CD4-positive, alpha-beta memory T cell (primary cell): ENCODE measurements at places on chromosomes 4 and X.

- H3K27me3 ChIP-seq = no peaks in the 10 kb centered on the region
- no peaks in the 10 kb centered on the region for H3K4me1 ChIP-seq
- no peaks in the 10 kb centered on the region for H3K36me3 ChIP-seq
- DNase-seq = no peak
Observed at GRCh38 chr4:66331761-66332160, 661.5 kb upstream of the EPHA5 start.

- no peaks in the 10 kb centered on the region for H3K4me1 ChIP-seq
- no peak overlapping the region for H3K4me3 ChIP-seq
- no peaks in the 10 kb centered on the region for H3K36me3 ChIP-seq
- H3K27ac ChIP-seq = no peak overlapping the region
- no peaks in the 10 kb centered on the region for H3K27me3 ChIP-seq
- no peak for DNase-seq
Observed at GRCh38 chr4:1640190-1640589, 43.9 kb downstream of the FAM53A start.

- no peak overlapping the region for H3K27ac ChIP-seq
- no peaks in the 10 kb centered on the region for H3K36me3 ChIP-seq
- H3K27me3 ChIP-seq = no peaks in the 10 kb centered on the region
- no peak overlapping the region for H3K4me3 ChIP-seq
Observed at GRCh38 chr4:53640576-53641453, 49.5 kb upstream of the LNX1 start.

DNA sequence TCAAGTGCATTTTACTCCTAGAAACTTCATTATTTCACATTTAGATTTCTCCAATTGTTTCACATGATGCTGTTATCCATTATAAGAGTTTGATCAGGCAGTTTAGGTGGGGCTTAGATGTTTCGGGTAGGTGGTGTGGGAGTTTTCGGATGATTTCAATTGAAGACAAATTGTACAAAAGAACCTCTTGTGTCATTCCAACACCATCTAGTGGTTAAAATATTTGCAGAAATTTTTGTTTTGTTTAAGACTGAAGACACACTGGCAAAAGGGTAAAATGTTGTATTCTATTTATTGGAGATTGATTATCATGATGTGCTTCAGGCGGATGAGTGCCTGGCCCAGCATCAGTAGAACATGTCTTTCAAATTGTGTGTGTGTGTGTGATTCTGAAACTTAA is 212.7 kb downstream of the SH3BGRL start:
- no peaks in the 10 kb centered on the region for H3K27me3 ChIP-seq
- DNase-seq = no peak
- H3K4me1 ChIP-seq = no peaks in the 10 kb centered on the region
- H3K27ac ChIP-seq = no peak overlapping the region
- H3K4me3 ChIP-seq = no peak overlapping the region
- H3K36me3 ChIP-seq = no peaks in the 10 kb centered on the region

DNA sequence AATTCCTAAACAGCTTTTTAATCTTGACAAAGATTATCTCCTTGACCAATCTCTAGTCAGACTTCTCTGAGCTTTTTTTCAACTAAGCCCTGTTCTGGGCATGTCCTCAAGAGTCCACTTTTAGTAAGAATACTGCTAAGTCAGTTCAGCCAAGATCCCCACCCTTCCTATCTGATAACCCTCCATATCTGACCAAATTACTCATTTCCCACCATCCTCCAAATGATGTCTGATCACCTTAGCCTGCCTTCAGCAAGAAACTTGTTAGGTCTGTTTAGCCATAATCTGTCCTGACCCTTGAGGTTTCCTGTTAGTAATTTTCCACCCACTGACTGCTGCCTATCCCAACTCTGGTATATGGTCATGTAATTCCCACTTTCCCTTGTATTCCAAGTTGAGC is 65.2 kb downstream of the FAM13A start:
- no peaks in the 10 kb centered on the region for H3K27me3 ChIP-seq
- H3K27ac ChIP-seq = no peak overlapping the region
- H3K36me3 ChIP-seq = no peaks in the 10 kb centered on the region
- no peaks in the 10 kb centered on the region for H3K4me1 ChIP-seq
- no peak overlapping the region for H3K4me3 ChIP-seq
